Lung microvascular endothelial cell (primary cell): ENCODE measurements at places on chromosomes 4 and X. TPM values are rescaled to one million over a fixed set of nuclear protein-coding genes. Genes with fewer than 3 reads are reported as not detected.

The SSX4 gene
- total RNA-seq, result not detected in 2 replicates

The MAGED2 gene
- total RNA-seq, result 164 and 201 TPM in 2 replicates

The CDX4 gene
- total RNA-seq, result not detected in 2 replicates

The RBM47 gene
- total RNA-seq, result under 0.01 TPM in 1 of 2 replicates, not detected in the other

The ADAM29 gene
- total RNA-seq, result not detected in 2 replicates

The PLCXD1 gene
- 4.1 and 6.5 TPM in 2 replicates for total RNA-seq

The DOCK11 gene
- total RNA-seq, result 0.20 and 0.22 TPM in 2 replicates

The PDCL2 gene
- not detected in 2 replicates for total RNA-seq

The NMU gene
- total RNA-seq, result 0.22 TPM in 1 of 2 replicates, not detected in the other

The LRIT3 gene
- total RNA-seq, result under 0.01 TPM in 1 of 2 replicates, not detected in the other

The GRSF1 gene
- 34.9 and 41.4 TPM in 2 replicates for total RNA-seq

The GIMD1 gene
- total RNA-seq, result not detected in 2 replicates

The GPRASP1 gene
- total RNA-seq, result 0.65 and 1.4 TPM in 2 replicates

The COL4A6 gene
- 0.20 and 2.4 TPM in 2 replicates for total RNA-seq

The TMSB15A gene
- total RNA-seq, result 0.20 and 1.1 TPM in 2 replicates

The MAGEC1 gene
- not detected in 2 replicates for total RNA-seq

The PLXNB3 gene
- 2.4 and 4.4 TPM in 2 replicates for total RNA-seq

The GABRA4 gene
- total RNA-seq, result not detected in 2 replicates

The NRK gene
- total RNA-seq, result under 0.01 and 0.20 TPM in 2 replicates

The SPANXB1 gene
- not detected in 2 replicates for total RNA-seq

The PAGE2B gene
- total RNA-seq, result not detected in 2 replicates

The TAF9B gene
- 11.9 and 15.0 TPM in 2 replicates for total RNA-seq

The UVSSA gene
- total RNA-seq, result 1.7 and 3.6 TPM in 2 replicates

The DDX53 gene
- total RNA-seq, result not detected in 2 replicates

The ENAM gene
- total RNA-seq, result not detected in 2 replicates

The H2BW2 gene
- total RNA-seq, result not detected in 2 replicates

The RPA4 gene
- 0.44 and 0.79 TPM in 2 replicates for total RNA-seq

The VSIG1 gene
- total RNA-seq, result 0.20 and 0.65 TPM in 2 replicates

The FAM9C gene
- total RNA-seq, result under 0.01 TPM in 1 of 2 replicates, not detected in the other

The GAGE13 gene
- total RNA-seq, result not detected in 2 replicates

The GAGE2A gene
- not detected in 2 replicates for total RNA-seq

The ZMYM3 gene
- 7.9 and 8.5 TPM in 2 replicates for total RNA-seq

The LRAT gene
- not detected in 2 replicates for total RNA-seq

The CLIC2 gene
- 8.9 and 11.7 TPM in 2 replicates for total RNA-seq

The ARHGAP36 gene
- total RNA-seq, result not detected in 2 replicates

The TSC22D3 gene
- total RNA-seq, result 18.3 and 32.5 TPM in 2 replicates

The ADGRL3 gene
- total RNA-seq, result 0.87 and 1.6 TPM in 2 replicates

The KIAA1210 gene
- not detected in 2 replicates for total RNA-seq

The ITGB1BP2 gene
- 0.22 and 0.40 TPM in 2 replicates for total RNA-seq

The ETDA gene
- total RNA-seq, result not detected in 2 replicates

The MAGEA10 gene
- total RNA-seq, result not detected in 2 replicates

The HDX gene
- 3.5 and 4.2 TPM in 2 replicates for total RNA-seq

The CXorf65 gene
- total RNA-seq, result not detected in 2 replicates

The IGFBP7 gene
- total RNA-seq, result 724 and 1,907 TPM in 2 replicates

The TMPRSS11F gene
- total RNA-seq, result not detected in 2 replicates

The PFKFB1 gene
- under 0.01 TPM in 1 of 2 replicates, not detected in the other for total RNA-seq
